Globus pallidus (tissue), 1 donor: ENCODE measurements at places on chromosomes 12 and 14.

DNA sequence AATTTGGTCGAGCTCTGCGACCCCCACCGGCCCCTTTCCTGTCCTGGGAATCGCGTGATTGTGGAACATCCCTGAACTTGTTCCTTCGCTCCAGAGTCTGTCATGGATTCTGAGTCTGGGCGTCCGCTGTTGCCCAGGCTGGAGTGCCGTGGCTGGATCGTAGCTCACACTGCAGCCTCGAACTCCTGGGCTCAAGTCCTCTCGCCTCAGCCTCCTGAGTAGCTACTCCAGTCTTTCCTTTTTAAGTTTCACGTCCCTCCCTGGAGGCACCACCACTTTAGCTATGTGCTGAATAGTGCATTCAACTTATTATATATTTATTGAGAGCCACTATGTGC is 698 bp downstream of the ACOT6 start:
- no peak for DNase-seq

- no peak for DNase-seq
Observed at GRCh38 chr14:95340201-95340697, 20.5 kb upstream of the CLMN start.

DNA sequence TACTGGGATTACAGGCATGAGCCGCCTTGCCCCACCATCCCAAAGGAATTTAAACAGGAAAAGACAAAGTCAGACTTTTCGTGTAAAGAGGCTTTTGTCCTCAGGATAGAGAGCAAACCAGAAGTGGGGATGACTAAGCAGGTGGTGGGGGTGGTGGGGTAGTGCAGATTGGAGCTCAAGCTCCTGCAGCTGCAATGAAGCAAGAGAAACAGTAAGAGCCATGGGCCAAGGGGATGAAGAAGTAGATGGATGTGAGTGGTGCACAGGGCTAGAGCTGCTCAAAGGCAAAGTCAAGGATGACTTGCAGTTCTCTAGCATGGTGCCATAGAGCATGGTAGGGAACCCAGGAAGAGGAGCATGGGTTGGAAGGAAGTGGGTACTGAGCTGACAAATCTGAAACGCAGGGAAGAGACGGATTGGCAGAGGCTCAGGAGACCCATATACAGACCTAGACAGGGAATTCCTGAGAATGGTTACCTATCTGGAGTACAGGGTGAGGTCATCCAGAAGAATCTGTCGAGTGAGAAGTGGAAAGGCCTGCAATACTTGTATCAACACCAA is 11.4 kb upstream of the RNF34 start:
- DNase-seq = no peak

GRCh38 chr14:32019276-32019675 is 57.8 kb upstream of the ARHGAP5 start:
- peak; percentile 35 for DNase-seq

GRCh38 chr14:50057331-50057730 is 59.0 kb downstream of the VCPKMT start:
- DNase-seq = no peak

GRCh38 chr12:49347311-49348193 is 864 bp downstream of the DNAJC22 start:
- DNase-seq = peak; percentile 95

- no peak for DNase-seq
Observed at GRCh38 chr12:3152011-3152511, 74.9 kb downstream of the TSPAN9 start.

DNA sequence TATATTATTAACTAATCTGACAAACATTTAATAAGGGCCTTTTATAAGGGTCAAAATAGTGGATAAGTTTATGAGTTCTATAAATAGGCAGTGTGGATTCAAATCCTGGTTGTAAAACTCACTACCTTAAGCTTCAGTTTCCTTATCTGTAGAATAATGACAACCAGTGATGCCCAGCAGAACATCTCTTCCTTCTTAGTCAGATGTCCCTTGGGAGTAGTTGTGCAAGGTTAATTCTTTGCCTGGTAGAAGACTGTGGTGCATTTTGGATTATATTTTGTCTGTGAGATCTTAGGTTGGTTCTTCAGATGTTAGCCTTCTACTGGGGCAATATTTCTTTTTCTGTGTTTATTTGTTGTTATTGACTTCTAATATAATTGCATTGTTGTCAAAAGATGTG is 59.5 kb downstream of the ARID2 start:
- no peak for DNase-seq

DNA sequence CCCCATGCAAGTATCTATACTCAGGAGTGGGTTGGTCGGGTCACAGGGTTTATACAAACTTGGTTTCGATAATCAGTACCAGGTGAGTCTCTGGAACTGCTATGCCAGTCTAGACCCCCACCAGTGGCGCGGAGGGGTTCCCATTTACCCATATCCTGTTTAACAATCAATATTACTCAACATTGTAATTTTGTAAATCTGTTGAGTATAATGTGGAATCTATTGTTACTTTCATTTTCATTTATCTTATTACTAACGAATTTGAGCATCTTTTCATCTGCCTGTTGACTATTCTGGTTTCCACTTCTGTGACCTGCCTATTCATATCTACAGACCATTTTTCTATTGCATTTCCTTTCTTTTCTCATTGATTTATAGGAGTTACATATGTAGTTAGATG is 275.2 kb upstream of the CRY1 start:
- DNase-seq = no peak

DNA sequence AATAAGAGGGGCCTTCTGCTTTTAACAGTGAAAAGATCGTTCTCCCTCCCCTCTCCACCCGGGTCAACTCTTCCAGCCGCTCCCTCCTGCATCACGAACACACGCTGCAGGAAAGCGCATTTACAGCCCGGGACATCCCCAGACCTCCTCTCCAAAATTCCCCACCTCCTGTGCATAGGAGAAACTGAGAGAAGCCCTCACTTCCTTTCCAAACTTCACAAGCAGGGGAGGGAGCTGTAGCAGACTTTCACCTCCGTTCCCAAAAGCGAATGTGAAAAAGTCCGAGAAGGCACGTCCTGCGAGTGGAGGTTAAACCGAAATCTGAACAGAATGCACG is 513 bp downstream of the BCAT1 start:
- DNase-seq = no peak

DNA sequence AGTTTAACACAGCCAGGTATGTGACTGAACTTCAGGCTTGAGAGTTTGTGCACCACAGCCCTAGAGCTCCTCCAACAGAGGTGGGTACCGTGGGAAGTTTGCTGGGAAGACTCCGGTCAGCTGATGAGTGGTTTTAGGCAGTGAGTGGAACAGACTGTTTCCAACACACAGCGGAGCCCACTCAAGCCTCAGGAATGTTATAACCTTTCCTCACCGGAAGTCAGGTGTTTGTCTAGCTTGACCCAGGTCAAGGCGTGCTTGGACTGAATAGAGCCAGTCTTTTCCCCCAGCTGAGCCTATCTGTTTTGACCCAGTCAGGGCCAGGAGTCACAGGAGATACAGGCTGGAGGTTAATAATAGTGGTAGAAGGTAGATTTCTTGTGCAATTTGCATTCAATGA is 138.4 kb upstream of the PARP11 start:
- no peak for DNase-seq

DNA sequence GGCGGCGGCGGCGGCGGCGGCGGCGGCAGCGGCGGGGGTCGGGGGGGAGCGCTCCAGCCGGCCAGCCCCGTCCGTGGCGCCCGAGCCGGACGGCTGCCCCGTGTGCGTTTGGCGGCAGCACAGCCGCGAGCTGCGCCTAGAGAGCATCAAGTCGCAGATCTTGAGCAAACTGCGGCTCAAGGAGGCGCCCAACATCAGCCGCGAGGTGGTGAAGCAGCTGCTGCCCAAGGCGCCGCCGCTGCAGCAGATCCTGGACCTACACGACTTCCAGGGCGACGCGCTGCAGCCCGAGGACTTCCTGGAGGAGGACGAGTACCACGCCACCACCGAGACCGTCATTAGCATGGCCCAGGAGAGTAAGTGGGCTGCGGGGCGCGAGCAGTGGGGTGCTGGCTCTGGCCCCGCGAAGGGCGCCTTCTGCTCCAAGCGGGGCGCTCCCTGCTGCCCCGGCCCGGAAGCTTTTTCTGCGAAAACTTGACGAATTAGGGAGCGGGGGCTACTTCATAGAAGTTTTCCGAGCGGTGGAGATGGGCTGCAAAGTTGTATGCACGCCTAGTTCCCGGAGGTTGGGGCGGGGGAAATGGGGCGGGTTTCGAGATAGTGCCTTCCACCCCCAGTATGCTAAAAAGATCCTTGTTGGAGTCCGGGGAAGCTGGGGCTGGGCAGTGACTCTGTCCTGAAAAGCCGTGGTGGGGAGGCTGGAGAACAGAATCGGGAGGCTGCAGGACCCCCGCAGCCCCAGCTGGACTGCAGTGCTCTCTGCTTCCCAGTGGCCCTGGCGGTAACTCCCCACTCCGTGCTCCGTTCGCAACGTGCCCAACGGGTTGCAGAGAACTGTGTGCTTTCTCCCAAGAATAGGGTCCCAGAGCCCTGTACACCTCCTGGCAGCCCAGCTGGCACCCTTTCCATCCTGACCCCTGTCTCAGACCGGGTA is 751 bp downstream of the GDF11 start:
- no peak for DNase-seq

- DNase-seq = peak; percentile 56
Observed at GRCh38 chr12:68750506-68750905, 4.5 kb downstream of the SLC35E3 start.

DNA sequence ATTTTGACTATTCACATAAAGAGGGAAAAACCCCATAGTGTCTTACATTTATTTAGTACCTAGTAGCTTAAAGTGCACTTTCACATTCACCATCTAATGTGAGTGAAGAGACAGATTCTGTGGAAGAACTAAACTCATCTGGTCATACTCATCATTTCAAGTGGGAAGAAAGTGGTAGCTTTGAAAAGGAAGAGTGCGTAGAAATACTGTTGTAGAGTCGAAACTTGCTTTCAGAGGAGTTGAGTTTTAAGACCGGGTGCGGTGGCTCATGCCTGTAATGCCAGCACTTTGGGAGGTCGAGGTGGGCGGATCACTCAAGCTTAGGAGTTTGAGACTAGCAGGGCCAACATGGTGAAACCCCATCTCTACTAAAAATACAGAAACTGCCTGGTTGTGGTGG is 222.2 kb downstream of the ERC1 start:
- DNase-seq = no peak

DNA sequence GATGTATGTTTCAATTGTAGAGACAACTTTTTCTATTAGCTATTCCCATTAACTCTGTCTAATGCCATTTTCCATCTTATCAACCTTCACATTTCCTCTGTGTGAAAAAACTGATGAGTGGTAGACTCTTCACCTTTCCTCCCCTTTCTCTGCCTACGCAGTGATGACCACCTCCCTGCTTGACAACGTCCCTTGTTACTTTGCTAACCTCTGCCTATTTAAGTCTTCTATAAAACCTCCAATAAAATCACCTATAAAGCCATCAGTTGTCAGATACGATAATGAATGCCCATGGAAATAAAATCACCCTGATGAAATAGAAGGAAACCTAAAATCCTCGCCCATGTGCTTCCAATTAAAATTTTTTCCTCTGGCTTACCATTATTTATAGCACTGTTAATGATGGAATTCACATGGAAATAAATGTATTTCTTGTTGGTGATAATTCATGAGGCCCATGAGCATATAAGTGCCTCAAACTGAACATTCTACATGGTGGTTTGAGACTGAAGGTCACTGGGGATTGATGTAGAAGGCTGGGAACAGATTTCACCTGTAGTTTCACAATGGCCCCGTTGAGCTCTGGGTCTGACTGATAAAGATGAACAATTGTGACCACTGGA is 1454.0 kb upstream of the SEL1L start:
- no peak for DNase-seq

DNA sequence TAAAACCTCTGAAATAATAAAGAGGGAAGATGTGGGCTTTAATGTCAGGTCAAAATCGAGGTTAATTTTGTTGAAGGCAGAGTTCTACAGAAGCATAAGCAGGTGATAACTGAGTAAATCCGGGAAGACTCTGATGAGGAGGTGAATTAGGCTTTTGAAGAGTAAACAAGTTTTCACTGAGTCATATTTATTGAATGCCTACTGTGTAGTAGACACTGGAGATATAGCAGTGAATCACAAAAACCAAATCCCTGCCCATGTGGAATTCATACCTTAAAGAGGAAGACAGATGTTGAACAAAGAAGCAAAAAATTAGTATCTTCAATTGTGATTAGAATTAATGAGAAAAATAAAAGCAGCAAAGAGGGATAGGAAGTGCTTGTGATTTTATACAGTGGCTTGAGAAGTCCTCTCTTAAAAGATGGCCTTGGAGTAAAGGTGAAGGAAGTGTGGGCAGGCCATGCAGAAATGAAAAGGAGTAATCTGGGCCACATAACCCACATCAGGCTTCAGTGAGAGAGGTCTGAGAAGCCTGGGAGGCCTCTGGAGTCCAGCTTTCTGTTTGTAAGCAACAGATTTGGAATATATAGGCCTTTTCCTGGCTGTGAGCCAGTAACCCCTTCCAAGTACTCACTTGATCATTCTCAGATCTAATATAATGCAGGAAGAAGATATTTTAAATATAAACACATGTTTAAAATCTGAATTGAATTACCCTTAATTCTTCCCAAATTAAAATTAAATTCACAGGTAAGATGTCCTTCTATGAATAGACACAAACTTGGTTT is 46.7 kb downstream of the BHLHE41 start:
- DNase-seq = no peak
